ENCODE measurements at places on chromosomes 16 and 17.
A peak's percentile ranks its signal among the peaks of the same experiment; 100 is the strongest.

- DNase-seq = no peak
These were observed 296.0 kb downstream of the CEP112 start for GRCh38 chr17:65895969-65896368.

DNA sequence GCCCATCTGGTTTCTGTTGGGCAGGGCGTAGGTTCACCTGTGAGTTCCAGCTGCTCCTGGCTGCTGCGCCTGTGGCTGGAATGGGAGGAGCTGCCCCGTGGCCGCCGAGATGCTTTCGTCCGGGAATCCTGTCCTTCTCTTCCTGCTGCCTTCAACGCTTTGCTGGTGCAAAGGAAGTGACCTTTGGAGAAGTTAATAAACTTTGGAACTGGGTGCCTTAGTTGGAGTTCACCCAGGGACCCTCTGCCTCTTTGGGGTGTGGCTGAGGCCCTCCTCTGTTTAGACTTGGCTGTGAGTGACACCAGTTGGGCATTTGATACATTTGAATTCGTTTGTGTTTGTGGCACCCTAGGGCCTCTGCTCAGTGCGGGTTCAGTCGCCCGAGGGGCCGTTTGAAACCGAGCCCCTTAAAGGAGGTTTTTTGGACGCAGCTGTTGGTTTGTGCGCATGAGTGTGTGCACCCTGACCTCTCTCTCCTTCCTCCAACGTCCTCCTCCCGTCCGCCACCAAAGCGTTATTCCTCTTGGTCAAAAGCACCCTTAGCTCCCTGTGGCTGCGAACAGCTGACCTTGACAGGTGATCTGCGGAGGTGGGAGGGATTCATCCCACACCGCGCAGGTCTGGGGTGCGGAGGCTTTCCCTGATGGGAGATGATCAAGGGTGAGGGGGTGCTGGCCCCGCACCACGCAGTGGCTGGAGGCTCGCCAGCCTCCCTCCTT lies 9.0 kb upstream of the SECTM1 start:
- DNase-seq = no peak

- no peak for DNase-seq
These were observed 2.3 kb downstream of the PRSS21 start for GRCh38 chr16:2819179-2819938.

GRCh38 chr17:45384047-45384788 lies 48.5 kb downstream of the ARHGAP27 start:
- DNase-seq = no peak

DNA sequence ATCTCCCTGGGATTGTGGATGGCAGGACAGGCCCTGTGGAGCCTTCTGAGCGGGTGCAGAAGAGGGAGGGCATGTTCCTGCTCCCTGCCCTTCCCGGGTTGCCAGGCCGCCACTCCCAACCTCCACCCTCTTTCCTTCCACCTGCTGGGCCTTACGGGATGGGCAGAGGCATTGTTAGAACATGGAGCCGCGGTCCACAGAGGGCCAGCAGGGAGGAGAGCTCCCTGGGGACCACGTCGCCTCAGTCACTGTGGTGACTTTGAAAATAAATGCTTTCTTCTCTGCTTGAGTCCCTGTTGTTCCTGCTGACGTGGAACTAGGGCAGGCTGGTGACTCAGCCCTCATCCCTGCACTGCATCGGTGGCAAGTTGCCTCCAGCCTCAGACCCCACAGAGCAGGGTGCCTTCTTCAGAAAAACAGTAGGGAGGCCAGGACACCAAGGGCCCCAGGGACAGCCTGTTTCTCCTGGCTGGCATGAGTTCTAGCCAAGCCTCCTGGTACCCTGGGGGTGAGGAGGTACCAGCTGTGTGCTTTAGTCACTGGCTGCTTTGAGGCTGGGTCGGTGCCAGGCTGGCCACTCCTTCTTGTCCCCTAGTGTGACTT lies 224.9 kb downstream of the SEC14L1 start:
- peak; percentile 63 for DNase-seq

DNA sequence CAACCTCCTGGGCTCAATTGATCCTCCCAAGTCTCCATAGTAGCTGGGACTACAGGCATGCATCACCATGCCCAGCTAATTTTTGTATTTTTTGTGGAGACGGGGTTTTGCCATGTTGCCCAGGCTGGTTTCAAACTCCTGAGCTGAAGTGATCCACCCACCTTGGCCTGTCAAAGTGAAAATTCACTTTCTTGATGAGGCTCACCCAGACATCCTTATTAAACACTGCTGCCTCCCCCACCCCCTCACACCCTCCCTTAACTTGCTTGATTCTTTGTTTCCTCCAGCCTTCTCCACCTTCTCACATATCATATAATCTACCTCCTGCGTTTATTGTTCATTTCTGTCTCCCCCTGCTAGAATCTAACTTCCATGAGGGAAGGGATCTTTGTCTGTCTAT lies 46.0 kb upstream of the TEX2 start:
- DNase-seq = no peak

GRCh38 chr16:46686815-46687473 lies 2.0 kb downstream of the VPS35 start:
- no peak for DNase-seq

DNA sequence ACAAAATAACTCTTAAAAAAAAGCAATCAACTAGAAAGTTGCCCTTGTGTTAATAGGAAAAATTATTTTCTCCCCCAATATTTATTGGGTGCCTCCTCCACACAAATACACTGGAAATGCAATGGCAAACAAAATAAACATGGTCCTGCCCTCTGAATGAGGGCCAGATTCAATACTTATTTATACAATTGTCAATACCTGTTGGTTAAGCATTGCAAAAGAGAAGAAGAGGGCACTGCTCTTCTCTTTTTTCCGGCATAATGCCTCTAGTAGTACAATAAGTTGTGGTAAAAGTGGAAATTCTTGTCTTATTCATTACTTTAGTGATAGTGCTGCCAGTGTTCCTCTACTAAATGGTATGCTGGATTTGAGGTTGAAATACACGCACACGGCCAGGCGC lies 22.5 kb upstream of the ALDH3A2 start:
- DNase-seq = no peak

GRCh38 chr16:54136276-54136625 lies 150.3 kb downstream of the IRX3 start:
- DNase-seq = no peak
